Tongue (tissue), 3 donors: ENCODE measurements at places on chromosomes 1 and 21. TPM values are rescaled to one million over a fixed set of nuclear protein-coding genes. Genes with fewer than 3 reads are reported as not detected.

GRCh38 chr1:193569096-193569982 lies 382.9 kb upstream of the B3GALT2 start:
- DNase-seq: no peak

- DNase-seq: no peak
These were observed 62.7 kb downstream of the AGPAT3 start for GRCh38 chr21:43927591-43928221.

GRCh38 chr1:117732065-117732797 lies 126.4 kb downstream of the TENT5C start:
- no peak for DNase-seq

DNA sequence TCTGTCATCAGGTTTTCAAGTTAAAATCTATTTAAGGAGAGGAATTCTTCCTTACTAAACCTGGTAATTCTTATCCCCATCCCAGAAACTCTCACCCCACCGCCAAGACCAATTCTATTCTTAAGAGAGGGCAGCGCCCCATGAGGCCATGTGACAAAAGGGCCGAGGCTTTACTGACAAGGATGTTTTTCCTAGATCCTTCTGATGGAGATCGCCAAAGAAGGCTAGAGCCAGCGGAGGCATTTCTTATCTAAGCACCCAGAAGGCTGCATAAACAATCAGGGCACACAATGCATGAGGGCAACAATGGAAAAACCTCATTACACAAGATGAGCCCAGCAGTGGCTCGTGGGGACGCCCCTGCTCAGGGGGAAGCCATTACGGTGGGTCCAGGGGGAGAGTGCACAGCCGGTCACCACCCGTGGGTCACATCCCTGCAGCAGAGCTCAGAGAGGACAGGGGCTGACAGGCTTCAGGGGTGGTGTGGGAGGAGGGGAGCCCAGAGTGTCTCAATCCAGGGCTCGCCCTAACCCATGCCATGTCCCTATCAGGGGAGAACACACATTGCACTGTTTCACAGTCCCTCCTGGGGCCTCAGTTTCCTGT lies 88.7 kb downstream of the ITPKB start:
- no peak for DNase-seq

- no peak for DNase-seq
These were observed 3.6 kb upstream of the ZNF672 start for GRCh38 chr1:248834343-248834940.

DNA sequence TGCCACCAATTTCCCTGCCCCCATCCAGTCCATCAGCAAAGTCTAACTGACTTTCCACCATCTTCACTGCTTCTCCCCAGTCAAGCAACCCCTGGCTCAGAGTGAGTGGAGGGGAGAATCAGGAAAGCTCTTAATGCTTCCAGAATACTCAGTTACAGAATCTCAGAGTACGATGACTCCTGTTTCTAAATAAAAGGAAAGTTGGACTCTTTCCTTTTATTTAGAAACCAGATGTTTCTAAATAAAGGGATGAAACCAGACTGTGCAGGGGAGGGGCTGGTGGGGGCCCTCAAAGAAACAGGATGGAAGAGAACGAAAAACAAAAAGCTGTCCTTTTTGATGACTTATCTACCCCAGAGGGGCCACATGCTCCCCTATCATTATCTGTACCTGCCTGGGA lies 85.2 kb upstream of the PPM1J start:
- peak; percentile 38 for DNase-seq

- DNase-seq: no peak
These were observed 3.9 kb downstream of the TMEM63A start for GRCh38 chr1:225878282-225878681.

GRCh38 chr1:193070386-193070753 lies 11.0 kb downstream of the RO60 start:
- no peak for DNase-seq

GRCh38 chr1:198171667-198172540 lies 15.1 kb downstream of the NEK7 start:
- DNase-seq: no peak

GRCh38 chr1:1929102-1929638 lies 10.1 kb upstream of the TMEM52 start:
- DNase-seq: no peak

- DNase-seq: no peak
These were observed 46.8 kb upstream of the TARDBP start for GRCh38 chr1:10965546-10966226.

DNA sequence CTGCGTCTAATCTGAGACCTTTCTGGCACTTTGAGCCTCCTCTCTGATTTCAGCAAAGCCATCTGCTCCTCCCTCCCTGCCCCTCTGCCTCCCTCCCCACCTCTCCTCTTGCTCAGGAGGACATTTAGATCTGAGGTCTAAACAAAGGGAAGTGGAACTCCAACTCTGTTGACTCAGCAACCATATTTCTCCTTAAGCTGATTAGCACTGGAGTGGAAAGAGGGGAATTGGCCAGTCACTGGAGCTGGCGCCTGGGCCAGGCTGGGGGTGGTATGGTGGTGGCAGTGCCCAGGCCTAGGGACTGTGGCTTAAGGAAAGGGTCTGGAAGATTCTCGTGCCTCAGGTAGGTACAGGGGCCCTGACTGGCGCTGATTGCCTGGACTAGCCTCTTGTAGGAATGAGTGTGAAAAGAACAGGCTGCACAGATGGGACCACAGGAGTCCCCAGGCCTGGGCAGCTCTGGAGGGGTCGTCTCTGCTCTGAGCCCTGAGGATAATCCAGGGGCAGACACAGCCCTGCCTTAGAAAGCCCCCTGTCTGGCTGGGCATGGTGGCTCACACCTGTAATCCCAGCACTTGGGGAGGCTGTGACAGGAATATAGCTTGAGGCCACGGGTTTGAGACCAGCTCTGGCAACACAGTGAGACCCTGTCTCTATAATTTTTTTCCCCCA lies 11.9 kb downstream of the SH2D2A start:
- peak; percentile 29 for DNase-seq

- DNase-seq: peak; percentile 97
These were observed 817 bp upstream of the PMVK start for GRCh38 chr1:154937085-154937987.

DNA sequence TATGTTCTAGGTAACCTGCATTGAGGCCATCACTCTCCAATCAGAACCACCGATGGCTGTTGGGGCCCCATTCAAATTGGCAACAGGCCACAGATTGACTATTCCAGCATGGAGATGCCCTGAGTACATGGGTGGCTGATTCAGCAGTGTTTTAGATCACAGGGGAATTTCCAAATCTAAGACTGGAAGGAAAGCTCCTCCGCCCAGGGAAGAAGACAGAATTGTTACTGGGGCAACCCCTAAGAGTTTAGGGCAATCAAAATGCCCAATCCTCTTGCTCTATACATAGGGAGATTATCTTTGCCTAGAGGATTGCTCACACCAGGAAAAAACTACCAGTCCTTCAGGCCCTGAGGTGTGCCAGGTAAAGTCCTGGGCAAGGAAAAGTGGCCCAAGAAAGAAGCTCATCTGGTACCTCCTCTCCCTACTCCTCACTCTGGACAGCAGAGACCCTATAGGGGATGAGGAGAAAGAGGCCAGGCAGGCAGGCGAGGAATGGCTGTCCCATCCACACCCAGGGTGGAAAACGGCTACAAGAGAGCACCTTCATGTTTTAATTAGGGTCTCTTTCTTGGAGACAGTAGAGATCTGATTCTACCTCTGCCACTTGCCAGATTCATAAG lies 5.8 kb downstream of the S100A8 start:
- DNase-seq: no peak

DNA sequence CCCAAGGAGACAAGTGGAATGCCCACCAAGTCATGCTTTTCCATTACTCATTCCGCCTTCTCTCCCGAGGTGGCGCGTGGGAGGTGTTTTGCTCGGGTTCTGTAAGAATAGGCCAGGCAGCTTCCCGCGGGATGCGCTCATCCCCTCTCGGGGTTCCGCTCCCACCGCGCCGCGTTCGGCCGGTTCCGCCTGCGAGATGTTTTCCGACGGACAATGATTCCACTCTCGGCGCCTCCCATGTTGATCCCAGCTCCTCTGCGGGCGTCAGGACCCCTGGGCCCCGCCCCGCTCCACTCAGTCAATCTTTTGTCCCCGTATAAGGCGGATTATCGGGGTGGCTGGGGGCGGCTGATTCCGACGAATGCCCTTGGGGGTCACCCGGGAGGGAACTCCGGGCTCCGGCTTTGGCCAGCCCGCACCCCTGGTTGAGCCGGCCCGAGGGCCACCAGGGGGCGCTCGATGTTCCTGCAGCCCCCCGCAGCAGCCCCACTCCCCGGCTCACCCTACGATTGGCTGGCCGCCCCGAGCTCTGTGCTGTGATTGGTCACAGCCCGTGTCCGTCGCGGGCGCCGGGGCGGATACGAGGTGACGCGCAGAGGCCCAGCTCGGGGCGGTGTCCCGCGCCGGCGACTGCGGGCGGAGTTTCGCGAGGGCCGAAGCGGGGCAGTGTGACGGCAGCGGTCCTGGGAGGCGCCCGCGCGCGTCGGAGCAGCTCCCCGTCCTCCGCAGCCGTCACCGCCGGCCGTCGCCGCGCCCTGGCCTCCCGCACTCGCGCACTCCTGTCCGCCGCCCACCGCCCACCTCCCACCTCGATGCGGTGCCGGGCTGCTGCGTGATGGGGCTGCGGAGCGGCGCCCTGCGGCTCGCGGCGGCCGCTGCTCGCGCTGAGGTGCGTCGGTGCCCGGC lies at the start of gene KIF1B:
Gene KIF1B, plus strand, starts transcription at position 666 of the 906 bp plus-strand sequence. CDS start 21,759 bp downstream, outside the sequence.
- peak; percentile 99 for DNase-seq

DNA sequence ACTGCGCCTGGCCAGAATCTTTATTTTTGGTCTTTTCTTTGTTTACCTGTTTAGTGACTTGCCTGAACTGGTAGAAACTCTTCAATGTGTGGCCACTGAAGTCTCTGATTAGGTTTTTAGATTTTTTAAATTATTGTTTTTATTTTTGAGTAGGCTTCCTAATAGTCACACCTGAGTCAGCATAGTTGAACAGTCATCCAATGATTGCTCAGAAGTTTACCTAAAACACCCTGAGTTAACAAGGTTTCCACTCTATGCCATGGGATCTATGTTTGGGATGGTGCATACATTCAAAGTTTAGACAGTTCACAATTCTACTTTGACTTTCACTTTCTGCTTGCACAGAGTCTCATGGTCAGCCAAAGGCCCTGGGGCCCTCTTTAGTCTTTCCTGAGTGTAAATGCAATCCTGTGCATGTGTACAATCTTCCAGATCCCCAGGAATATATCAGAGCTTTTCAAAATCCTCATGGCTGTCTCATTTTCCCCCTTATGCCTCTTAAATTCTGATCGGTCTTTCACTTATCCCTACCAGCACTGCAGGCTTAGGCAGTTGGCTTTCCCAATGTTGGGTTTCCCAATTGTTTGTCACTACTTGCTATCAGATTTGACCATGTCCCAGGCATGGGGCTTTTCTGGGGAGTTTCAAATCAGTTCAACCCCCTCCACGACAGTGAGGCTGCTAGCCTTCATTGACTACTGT lies 114.4 kb upstream of the RAB3GAP2 start:
- DNase-seq: no peak

The TSTD1 gene
- total RNA-seq: 53.9 TPM

The SLC44A5 gene
- 0.82 TPM for total RNA-seq

The AHCYL1 gene
- total RNA-seq: 45.9 TPM

The DNAJB4 gene
- total RNA-seq: 197 TPM

The FCRL6 gene
- total RNA-seq: not detected

The CYP4A22 gene
- not detected for total RNA-seq
